ENCODE measurements at places on chromosomes 6 and 20.

DNA sequence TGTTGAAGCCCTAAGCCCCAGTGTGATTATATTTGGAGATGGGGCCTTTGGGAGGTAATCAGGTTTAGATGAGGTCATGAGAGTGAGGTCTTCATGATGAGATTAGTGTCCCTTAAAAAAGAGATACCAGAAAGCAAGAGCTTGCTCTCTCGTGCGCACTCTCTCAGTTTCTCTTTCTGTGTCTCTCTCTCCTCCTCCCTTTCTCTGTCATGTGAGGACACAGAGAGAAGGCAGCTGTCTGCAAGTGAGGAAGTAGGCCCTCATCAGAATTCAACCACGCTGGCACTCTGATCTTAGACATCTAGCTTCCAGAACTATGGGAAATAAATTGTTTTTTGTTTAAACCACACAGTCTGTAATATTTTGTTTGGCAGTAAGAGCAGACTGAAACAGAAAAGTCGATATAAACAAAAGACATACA lies 180.5 kb downstream of the IBTK start:
- peak; percentile 76 for DNase-seq

DNA sequence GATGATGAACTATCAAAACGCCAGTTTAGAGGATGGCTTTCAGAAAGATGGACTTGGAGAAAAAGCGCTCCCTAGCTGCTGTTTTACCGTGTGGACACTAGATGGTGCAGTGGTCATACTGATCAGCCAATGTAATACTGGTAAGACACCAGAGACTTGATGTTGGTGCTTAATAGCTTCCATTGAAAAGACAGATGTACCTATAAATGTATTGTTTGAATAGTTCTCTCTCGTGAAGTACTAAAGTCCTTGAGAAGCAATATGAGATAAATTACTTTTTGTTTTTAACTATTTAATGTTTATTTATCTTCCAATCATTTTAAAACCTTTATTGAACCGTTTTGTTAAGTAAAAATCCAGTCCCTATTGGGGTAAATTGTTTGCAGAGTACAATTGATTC lies 63.9 kb upstream of the FUCA2 start:
- DNase-seq, result peak; percentile 89

GRCh38 chr6:52512199-52512598 lies 64.7 kb downstream of the TRAM2 start:
- peak; percentile 94 for DNase-seq

DNA sequence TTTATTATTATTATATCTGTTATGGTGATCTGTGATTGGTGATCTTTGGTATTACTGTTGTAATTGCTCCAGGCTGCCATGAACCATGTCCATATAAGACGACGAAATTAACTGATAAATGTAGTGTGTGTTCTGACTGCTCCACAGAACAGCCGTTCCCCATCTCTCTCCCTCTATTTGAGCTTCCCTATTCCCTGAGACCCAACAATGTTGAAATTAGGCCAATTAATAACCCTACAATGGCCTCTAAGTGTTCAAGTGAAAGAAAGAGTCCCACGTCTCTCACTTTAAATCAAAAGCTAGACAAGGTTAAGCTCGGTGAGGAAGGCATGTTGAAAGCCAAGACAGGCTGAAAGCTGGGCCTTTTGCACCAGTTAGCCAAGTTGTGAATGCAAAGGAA lies 51.6 kb downstream of the ZFP64 start:
- no peak for DNase-seq

GRCh38 chr6:16129623-16130401 lies 926 bp downstream of the MYLIP start:
- DNase-seq, result peak; percentile 56

DNA sequence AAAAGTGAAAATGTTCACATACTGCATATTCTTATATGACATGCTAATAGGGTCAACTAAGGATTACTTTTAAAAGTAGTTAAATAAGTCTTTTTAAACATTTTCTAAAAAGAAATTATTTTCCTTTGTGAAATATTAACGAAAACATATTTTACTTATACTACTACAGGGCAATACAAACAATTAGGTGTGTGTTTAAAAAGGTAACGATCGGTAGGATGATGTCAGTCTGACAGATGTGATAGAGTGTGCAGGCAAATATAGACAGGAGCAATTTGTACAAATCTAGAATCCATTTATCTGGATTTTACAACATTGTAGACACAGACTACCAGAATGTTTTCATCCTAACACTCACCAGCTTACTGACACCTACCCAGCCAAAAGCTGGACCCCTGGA lies 257.5 kb downstream of the FOXC1 start:
- no peak for DNase-seq

DNA sequence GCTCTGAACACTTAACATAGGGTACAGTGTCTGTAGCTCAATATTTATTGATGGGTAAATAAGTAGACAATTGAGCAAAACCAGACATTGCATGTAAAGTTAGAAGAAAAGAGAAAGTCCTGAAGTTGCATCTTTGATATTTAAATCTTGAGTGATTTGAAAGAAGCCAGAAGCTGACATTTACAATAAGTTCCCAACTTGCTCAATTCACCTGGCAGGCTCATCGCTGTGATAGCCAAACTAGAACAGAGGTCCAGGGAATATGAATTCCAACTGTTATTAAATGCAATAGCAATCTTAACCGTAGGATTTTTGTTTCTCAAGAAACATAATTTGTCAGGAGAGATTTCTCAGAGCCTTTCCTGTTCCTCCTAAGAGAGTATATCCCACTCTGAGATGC lies 65.9 kb upstream of the EDN1 start:
- no peak for DNase-seq

DNA sequence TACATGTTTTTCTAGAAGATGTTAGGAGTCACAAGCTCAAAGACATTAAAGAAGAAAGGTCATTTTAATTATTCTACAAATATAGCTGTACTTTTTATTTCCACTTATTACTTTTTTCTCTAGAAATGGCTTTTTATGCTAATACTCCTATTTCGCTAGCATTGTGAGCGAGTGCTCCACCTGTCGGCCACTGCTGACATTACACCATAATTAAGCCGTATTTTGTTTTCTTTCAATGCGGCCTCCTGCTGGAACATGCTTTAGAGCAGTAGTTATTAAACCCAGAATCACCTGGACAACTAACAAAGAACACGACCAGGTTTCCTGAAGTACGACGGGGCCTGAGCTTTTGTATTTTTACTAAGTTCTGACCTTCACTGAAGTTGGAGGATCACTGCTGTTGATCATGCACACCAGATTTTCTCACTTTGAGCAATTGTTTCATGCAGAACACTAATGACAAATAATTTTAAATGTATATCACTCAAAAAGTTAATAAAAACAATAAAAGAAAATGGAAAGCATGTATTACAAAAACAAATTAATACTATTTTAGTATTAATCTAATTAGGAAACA lies 74.1 kb upstream of the PAK5 start:
- DNase-seq, result peak; percentile 65

GRCh38 chr6:96545882-96546281 lies 17.0 kb upstream of the FHL5 start:
- DNase-seq, result no peak

DNA sequence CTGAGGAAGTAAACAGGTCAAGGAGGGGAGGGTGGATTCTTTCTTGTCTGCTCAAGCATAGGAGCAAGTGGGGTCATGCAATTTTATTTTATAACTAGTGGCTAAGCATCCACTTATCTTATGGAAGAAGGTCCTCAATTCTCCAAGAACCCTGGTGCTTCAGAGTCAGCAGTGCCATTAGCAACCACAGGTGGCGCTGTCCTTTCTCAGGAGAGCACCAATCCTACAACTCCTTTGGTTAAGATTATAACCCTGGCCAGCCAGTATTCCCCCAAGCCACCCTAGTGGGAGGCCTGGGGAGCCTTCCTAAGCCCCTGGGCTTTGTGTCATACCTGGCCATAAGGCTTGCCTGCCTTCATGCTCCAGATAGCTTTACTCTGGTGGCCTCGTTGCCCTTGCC lies 60.7 kb downstream of the PCSK2 start:
- DNase-seq, result no peak

DNA sequence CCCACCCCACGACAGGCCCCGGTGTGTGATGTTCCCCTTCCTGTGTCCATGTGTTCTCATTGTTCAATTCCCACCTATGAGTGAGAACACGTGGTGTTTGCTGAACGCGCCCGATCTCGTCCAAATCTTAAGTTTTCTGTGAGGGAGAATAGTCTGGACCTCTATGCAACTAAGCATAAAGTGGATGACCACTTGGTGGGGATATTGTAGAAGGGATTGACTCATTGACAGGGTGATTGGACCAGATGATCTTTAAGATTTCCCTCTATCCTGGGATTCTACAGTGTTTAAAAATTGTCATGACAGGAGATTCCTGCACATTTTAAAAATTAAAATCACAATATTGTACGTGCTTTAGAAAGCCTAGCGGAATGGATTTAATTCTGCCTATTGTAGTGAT lies 141.3 kb downstream of the TRMT11 start:
- DNase-seq, result no peak

DNA sequence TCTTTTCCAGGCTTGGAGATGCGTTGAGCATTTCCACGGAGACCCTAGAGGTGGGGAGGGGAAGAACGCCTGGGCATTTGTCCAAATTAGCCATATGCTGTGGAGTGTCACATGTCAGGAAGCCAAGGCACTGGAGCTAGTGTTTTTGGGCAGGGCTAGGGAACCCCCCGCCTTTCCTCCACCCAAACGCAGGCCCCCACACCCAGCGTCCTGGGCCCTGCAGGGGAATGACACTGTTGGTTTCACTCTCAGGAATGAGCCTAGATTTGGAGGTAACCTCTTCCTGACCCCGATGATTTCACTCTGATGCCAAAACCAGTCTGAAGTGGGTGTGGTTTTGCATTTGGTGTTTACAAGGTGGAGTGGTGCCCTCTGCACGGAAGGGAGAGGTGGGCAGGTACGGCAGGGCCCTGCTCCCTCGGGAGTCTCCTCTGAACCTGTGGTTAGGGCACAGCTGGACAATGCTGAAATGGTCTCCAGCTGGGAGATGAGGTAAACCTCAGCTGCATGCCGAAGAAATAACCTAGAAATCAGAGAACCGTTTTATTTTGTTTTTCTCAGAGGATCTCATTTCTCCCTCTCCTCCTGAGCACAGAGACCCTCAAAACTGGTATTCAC lies 29.5 kb downstream of the MTHFD1L start:
- peak; percentile 28 for DNase-seq

- no peak for DNase-seq
These were observed 225.6 kb downstream of the PLCB1 start for GRCh38 chr20:8357703-8358102.

Data from lung microvascular endothelial cell (primary cell).